Stimulated activated CD4-positive, alpha-beta T cell treated with anti-CD3 and anti-CD28 coated beads, Interleukin-1b, Interleukin-23, amount 100 ng/mL, for 48 hours (primary cell): ENCODE measurements at places on chromosomes 5 and 9.

DNA sequence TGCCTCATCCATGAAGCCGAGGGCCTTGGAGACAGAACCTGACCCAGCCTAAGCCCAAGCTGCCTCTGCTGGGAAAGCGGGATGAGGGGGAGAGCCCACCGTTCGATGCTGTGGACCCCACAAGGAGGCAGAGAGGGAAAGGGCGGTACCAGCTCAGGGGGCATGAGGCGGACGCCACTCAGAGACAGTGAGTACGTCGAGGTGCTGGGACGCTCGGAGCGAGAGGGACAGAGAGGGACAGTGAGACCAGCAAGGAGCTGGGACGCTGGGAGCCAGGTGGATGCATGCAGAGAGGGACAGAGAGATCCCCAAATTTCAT lies 33.6 kb downstream of the EXD3 start:
- DNase-seq: no peak

DNA sequence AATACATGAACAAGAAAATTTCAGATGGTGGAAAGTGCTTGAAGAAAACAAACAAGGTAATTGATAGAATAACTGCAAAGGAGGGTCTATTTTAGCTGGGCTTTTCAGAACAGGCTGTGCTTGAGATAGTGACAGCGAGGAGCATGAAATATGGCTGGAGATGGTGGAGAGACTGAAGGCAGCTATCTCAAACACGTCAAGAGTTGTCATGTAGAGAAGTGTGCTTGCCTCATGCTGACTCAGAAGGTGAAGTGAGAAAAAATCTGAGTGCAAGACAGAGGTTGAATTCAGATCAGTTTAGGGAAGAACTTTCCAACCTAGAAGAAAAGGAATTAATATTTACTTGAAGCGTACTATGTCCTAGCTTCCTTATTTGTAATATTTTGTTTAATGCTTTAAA lies 115.5 kb upstream of the RANBP3L start:
- DNase-seq: no peak

DNA sequence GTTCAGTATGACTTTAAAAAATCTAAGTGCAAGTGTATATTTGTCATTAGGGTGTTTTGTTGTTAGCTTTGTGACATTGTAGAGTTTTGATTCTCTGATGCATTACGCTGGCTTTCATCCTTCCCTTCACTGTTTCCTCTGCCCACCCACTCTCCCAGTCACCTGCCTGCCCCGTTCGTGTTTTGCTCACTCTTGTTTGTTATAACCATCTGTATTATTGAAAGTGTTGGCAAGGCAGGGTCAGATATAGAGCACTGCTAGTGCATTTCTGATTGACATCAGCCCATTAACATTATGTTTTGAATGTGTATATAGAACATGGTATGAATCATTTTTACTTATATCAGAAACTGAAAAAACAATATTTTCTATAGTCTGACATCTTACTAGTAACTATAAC lies 27.3 kb downstream of the SCGB3A1 start:
- peak; percentile 30 for DNase-seq

DNA sequence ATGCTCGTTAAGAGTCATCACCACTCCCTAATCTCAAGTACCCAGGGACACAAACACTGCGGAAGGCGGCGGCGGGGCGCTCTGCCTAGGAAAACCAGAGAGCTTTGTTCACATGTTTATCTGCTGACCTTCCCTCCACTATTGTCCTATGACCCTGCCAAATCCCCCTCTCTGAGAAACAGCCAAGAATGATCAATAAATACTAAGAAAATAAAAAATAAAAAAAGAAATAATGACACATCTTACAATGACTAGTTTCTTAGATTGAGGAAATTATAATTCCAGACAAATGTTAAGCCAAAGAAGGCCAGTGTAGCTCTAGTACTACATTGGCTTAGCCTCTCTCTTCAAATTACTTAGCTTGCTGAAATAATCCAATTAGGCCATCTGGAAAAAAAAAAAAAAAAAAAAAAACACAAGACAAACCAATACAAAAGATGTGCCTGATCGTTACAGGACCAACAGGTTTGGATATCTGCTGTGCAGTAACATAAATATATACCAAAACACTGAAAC lies 58.0 kb downstream of the ANXA2R start:
- no peak for DNase-seq

- DNase-seq: no peak
Measured at GRCh38 chr5:3818624-3819023, 223.0 kb downstream of the IRX1 start.

DNA sequence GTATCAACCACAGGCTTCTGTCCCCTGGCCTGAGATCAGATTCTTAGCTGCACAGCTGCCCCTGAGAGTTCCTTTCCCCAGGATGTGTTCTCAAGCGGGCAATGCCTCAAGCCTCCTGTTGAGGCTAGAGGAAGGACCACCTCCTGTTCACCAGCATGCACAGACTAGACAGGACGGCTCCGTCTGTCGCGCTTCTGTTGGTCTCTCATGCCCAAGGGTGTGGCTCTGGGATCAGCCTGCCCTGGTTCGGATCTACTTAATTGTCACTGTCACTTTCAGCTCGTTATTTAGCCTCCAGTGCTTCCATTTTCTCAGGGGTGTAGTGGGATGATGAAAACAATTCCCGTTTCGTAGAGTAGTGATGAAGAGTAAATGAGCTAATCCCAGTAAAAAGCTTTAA lies 103.1 kb downstream of the KCNIP1 start:
- DNase-seq: no peak

- no peak for DNase-seq
Measured at GRCh38 chr9:72299017-72299603, 65.9 kb downstream of the ZFAND5 start.

GRCh38 chr5:89213573-89213972 lies 330.6 kb upstream of the MEF2C start:
- no peak for DNase-seq

DNA sequence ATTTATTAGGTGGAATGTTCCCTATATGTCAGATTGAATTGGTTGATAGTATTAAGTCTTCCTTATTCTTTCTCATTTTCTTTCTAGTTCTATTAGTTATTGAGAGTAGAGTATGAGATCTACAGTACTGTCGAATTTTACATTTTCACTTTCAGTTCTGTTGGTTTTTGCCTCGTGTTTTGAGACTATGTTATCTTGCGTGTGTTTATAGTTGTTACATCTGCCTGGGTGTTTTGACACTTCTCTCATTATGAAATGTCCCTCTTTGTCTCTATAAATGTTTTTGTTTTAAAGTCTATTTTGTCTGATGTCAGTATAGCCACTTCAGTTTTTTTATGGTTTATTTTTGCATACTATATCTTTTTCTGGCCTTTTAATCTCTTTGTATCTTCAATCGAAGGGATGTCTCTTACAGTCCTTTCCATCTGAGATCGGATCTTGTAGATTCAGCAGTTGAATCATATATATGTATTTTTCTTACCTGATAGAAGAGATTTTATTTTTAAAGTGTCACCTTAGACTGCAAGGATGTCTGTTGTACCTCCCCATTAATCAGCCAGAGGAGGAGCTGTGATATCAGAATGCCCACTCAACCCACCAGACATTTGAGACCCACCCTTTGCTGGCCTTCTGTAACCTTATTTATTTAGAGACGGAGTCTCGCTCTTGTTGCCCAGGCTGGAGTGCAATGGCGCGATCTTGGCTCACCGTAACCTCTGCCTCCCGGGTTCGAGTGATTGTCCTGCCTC lies 20.7 kb downstream of the EHMT1 start:
- no peak for DNase-seq

DNA sequence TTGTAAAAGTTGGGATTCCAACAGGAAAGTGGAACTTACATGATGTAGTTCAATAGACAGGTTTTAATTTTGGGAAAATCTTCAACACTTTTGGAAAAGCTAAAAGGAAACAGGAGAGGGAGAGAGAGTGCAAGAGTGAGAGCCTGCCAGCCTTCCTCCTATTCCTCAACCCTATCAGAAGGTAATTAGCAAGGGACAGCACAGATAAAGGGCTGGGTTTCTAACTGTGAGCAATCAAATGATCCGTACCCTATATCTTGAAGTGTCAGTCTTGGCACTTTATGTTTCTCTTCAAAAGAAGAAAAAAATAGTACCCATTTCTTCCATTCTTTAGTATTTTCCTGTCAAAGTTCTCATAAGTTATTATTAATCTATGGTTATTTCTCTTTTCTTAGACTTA lies 79.4 kb downstream of the FER start:
- no peak for DNase-seq

- DNase-seq: no peak
Measured at GRCh38 chr5:65737842-65738241, 15.8 kb downstream of the NLN start.

GRCh38 chr5:111379391-111379816 lies 132.9 kb downstream of the STARD4 start:
- DNase-seq: no peak

DNA sequence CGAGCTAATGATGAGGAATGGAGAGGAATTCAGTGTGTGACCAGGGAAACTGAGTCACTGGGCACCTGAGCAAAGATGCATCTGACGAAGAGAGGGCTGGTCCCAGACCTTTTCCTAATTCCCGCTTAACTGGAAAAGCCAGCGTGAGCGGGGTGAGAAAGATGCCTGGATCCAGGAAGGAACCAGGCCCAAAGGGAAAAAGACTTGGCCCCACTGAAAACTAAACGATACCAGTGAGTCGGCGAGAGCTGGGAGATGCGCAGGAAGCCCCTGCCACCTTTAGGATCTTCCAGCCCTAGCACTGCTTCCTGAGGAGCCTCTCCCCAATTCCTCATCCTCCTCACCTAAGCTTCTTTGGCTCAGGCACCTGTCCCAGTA lies 499 bp upstream of the FCHSD1 start:
- no peak for DNase-seq

DNA sequence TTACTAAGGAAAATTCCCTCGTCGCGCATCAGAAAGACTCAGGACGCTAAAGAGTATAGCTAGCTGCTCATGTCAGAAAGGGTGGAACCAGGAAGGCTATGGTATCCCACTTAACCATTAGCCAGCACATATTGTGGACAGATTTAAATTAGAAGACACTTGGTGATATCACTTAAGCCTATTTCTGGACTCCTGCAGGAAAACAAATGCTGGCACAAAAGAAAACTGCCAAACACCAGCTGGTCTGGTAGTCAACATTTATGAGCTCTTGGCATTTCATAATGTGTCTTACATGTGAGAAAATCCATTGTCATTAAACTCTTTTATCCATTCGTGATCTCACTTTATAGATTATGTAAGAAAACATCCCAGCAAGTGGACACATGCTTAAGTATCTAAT lies 377.4 kb downstream of the PTPRD start:
- DNase-seq: no peak

DNA sequence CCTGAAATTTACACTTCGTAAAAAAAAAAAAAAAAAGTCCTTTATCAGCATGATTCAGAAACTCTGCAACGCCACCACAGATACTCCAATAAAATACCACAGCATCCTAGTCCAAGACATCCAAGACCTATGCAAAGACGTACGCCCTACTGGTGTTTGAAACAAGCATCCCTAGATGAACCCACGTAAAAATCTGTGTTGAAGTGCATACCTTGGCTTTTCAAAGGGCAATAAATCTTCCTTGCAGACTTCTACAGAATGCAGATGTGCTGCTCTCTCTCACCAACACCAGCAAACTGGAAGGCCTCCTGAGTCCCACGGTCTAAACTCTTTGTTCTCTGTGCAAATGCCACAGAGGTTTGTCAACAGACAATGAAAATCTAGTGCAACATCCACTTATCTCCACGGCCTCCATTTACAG lies 38.8 kb downstream of the MYO10 start:
- no peak for DNase-seq

DNA sequence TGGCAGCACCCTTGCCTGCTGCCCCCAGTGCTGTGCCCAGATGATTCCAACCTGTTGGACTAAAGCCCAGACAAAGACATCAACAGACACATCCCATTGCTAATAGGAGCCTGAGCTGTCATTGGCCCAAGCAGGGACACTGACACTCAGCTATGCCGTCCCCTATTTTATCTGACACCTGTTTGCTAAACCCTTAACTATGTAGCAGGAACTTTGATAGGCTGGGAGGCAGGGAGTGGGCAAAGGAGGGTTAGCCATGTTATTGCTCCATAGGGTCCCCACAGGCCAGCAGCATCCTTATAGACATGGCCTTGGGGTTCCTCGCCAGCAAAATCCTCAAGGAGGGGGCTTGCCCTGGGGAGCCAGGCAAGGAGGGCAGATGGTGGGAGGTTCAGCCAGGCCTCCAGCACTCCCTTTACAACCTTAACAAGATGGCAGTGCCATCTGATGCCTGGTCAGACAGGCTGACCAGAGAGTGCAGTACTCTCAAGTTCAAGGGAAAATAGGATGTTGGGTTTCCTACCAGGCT lies 50.4 kb upstream of the CDKN2AIPNL start:
- no peak for DNase-seq

DNA sequence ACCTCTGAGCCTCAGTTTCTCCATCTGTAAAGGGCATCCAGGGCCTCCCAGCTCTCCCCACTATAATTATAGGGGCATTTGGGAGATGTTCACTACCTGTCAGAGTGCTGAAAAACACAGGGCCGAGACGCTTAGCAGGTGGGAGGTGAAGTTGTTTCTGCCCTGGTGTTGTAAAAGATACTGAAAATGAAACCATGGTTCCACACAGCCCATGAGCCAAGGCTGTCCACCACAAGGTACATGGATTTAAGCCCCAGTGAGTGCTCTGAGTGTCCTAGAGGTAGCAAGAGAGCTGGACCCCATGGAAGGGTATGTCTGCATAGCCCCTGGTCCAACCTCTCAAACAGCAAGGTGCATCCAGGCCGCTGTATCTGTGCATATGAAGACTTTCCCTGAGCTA lies 137.5 kb downstream of the C5orf15 start:
- DNase-seq: no peak

DNA sequence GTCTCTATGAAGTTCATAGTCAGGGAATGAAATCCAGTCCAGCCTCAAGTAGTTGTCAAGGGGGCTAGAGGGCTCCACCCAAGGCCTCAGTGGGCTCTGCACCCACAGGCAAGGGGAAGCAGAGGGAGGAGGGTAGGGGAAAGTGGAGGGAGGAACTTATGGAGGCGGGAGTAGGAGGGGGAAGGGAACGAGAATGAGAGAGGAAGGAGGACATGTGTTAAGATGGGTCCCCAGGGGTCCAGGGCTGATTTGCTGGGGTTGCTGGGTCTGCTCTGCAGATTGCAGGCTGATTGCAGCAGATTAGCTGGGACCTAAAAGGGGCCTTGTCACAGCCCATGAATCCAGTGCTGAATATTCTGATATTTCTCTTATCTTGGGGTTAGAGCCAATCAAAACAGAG lies 166.9 kb upstream of the IL12B start:
- DNase-seq: no peak

- peak; percentile 61 for DNase-seq
Measured at GRCh38 chr5:177111720-177112394, 21.7 kb upstream of the NSD1 start.

DNA sequence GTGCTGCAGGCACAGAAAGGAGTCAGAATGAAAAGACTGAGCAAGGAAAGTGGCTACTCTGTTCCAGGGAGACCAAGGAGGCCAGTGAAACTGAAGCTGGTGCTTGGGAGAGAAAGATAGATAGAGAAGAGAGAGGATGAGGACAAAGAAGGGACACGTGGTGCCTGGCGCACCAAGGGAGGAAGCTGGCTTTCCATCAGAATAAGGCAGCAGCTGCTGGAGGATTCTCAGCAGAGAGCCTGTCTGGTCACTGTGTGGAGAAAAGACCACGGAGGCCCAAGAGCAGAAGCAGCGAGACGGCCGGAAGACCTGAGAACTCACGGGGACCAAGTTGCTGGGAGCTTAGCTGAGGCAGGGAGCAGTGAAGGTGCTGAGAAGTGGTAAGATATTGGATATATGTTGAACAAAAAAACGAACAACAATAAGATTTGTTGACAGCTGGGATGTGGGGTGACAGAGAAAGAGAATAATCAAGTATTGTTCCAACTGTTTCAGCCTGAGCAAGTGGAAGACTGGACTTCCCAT lies 116.1 kb downstream of the SEMA5A start:
- DNase-seq: no peak
